ENCODE measurements at places on chromosomes 12 and 14.

- no peak for DNase-seq
Observed at GRCh38 chr12:49934505-49934904, 16.0 kb upstream of the AQP2 start.

- DNase-seq: no peak
Observed at GRCh38 chr12:126762150-126762549, 1504.8 kb upstream of the TMEM132C start.

DNA sequence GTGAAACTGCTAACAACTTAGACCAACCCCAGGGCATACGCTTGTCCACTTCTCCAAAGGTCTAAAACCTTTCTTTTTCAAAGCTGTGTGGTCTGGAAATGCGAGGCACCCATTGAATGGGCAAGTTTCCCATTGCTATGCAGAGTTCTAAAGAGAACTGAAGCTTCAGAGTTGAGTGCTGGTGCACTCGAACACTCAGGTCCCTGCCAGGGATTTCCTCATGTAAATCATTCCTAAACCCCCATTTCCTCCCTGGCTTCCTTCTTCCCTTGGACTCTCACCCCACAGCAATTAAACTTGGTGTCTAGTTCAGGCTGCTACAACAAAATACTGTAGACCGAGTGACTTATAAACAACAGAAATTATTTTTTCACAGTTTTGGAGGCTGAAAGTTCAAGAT lies 2.2 kb upstream of the PXN start:
- no peak for DNase-seq

DNA sequence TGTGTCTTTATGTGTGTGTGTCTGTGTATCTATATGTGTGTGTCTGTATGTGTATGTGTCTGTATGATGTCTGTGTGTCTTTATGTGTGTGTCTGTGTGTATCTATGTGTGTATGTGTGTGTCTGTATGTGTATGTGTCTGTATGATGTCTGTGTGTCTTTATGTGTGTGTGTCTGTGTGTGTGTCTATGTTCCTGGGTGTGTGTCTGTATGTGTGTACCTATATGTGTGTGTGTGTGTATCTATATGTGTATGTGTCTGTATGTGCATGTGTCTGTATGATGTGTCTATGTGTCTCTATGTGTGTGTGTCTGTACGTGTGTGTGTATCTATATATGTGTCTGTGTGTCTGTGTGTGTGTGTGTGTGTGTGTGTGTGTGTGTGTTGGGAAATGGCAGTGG lies 19.0 kb upstream of the CD9 start:
- no peak for DNase-seq

DNA sequence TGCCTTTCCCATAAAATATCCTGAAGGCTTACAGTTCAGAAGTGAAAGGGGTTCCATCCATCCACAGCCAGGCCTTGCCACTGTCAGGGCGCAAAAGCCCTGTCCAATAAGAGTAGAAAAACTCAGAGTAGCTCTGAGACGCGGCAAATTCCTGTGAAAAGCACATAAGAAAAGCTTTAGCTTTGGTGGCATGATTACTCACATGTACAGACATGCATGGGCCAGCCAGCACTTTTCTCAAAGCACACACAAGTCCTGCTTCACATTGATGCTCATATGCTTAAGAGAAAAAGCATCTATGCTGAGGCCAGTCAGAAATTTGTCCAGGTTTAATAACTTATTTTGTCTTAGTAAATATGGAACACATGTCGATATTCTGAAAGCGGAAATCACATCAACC lies 25.5 kb downstream of the CLEC1A start:
- no peak for DNase-seq

- DNase-seq: peak; percentile 65
Observed at GRCh38 chr12:48995086-48995879, 3.9 kb downstream of the DDN start.

- DNase-seq: no peak
Observed at GRCh38 chr14:64692189-64692985, 11.8 kb upstream of the PLEKHG3 start.

GRCh38 chr14:92780444-92781232 lies 13.5 kb upstream of the GOLGA5 start:
- no peak for DNase-seq

DNA sequence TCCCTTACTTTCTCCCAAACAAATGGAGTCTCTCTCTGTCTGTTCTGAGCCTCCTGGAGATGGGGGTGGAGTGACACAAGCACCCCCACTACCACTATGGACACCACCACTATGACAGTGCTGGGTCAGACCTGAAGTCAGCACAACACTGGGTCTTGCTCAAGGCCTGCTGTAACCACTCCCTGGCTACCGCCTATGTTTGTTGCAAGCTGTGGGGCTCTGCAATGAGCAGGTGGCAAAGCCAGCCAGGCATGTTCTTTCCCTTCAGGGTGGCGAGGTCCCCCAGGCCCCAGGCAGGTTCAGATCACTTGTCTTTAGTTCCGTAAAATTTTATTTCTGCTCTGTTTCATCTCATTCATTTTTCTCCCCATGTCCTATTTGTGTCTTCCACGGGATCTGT lies 349.8 kb downstream of the TMEM121 start:
- DNase-seq: no peak

GRCh38 chr12:121578230-121579189 lies 2.3 kb downstream of the KDM2B start:
- DNase-seq: no peak

DNA sequence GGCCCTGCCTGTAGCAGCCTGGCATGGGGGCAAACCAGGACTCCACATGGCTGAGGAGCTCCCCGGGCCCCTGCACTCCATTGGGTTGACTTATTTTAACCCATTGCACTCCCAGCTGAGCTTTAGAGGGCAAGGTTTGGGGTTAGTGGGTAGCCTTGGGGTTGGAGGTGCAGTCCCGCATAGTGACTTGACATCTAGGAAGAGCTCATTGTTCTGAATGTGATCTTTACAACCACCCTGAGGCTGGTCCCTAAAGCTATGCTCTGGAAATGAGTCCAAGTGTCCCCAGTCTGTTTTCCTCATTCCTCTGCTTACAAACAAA lies 36.4 kb downstream of the NFKBIA start:
- no peak for DNase-seq

- DNase-seq: no peak
Observed at GRCh38 chr14:104115691-104116287, 22.6 kb upstream of the KIF26A start.

- peak; percentile 1 for DNase-seq
Observed at GRCh38 chr14:58954901-58955861, 233.3 kb upstream of the DAAM1 start.

GRCh38 chr12:40351976-40352375 lies 127.2 kb downstream of the LRRK2 start:
- no peak for DNase-seq

DNA sequence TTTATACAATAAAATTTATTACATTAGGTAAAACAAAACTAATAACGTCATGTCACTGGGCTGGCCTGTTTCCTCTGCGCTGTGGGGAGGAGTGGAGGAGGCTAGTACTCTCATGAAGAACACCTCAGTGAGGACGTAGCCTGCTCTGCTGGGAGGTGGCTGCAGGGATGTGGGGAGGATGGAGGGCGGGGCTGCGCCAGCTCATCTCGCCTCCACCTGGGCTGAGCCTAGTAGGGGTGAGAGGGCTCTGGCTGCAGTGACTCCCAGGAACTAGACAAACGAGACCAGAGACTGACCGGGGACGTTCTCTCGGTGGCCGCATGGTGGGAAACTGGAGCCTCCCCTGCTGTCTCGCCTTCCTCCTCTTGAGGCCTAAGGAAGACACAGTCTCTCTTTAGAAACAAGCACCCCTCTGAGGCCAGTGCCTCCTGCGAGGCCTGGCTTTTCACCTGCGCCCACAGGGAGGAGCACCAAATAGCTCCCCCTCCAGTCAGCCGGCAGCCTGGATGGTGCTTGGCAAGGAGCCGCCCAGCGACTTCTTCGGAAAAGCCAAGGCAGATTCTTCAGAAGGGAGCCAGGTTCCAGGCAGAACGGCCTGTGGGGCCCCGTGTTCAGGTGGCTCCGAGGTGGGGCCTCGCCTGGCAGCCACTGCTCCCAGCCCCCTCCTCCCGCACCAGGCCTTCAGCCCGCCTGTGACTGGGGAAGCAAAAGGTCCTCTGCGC lies 62.4 kb downstream of the PLEKHG3 start:
- no peak for DNase-seq

- DNase-seq: no peak
Observed at GRCh38 chr14:67557118-67557517, 24.0 kb downstream of the PLEKHH1 start.

- DNase-seq: no peak
Observed at GRCh38 chr12:52614381-52615207, 3.8 kb downstream of the KRT73 start.

DNA sequence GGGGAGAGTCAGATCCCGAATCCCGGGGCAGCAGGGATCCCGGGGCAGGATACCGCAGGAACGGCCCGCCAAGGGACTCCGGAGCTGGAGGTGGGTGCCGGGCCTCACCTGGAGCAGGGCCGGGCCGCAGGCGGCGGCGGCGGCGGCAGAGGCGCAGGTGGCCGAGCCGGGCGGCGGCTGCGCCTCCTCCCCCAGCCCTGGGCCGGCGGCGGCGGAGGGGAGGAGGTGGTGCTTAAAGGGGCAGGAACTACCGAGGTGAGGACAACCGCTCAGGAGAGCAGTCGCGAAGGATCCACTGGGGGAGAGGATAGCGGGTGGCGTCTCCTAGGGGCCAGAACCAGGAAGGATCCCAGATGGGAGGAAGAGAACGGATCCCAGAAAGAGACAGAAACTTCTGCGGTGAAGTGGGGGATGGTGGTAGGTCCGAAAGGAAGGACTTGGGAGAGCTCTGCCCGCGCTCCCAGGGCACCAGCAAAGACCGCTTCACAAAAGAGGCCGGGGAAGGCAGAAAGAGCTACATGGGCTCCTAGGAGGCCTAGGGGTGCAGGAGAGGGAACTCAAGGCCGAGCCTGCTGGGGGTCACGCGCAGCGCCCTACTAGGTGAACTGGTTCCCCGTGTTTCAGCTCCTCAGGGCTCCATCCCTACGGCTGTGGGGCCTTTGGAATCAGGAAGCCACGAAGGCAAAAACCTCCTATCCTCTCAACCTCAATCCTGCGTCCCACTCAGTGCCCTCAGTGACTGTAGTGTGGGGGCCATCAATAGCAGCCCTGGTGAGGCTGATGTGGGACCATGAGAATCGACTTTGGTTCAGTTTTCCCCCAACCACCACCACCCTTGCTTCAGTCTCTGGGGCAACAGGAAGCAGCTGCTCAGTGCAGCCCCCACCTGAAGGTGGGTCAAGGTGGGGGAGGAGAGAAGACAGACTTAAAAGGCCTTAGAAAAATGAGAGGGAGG lies 5.0 kb upstream of the BAZ2A start:
- peak; percentile 93 for DNase-seq

- DNase-seq: peak; percentile 46
Observed at GRCh38 chr12:108641446-108642268, 8.0 kb upstream of the SELPLG start.

DNA sequence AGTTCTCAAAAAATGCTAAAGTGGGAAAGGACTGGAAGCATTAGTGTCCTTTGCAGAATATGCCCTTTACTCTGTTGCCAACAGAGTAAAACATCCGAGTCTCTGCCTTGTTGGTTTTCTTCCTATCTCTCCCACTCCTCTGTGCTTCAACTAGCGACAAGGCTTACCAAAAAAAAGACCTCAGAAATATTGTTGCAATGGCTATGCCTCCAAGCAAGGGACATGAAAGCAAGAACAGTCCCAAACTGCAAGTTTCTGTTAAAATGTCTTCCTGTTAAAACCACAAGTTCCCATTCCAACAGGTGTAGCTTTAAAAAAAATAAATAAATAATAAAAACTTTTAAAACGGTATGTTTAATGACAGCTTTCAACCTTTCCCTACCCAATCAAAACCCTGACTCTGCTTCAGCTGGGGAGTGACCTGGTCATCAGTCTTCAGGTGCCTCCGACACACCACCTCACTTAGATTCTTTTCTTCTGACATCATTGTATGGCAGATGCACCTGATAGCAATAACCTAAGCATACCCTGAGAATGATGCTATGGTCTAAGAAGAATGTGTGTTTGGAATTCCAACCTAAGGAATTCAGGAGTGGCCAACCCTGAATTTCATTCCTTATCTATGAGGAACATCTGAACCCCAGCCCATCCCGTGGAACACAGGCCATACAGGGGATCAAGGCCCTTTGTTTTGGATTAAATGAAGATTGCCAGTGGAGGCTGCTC lies 81.0 kb downstream of the RPS29 start:
- DNase-seq: no peak

DNA sequence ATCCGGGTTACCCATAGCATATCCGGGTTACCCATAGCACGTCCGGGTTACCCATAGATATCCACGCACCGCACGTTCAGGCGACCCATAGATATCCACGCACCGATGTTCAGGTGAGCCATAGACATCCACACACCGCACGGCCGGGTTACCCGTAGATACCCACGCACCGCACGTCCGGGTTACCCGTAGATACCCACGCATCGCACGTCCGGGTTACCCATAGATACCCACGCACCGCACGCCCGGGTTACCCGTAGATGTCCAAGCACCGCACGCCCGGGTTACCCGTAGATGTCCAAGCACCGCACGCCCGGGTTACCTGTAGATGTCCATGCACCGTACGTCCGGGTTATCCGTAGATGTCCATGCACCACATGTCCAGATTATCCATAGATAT lies 60.3 kb upstream of the SYT1 start:
- no peak for DNase-seq

DNA sequence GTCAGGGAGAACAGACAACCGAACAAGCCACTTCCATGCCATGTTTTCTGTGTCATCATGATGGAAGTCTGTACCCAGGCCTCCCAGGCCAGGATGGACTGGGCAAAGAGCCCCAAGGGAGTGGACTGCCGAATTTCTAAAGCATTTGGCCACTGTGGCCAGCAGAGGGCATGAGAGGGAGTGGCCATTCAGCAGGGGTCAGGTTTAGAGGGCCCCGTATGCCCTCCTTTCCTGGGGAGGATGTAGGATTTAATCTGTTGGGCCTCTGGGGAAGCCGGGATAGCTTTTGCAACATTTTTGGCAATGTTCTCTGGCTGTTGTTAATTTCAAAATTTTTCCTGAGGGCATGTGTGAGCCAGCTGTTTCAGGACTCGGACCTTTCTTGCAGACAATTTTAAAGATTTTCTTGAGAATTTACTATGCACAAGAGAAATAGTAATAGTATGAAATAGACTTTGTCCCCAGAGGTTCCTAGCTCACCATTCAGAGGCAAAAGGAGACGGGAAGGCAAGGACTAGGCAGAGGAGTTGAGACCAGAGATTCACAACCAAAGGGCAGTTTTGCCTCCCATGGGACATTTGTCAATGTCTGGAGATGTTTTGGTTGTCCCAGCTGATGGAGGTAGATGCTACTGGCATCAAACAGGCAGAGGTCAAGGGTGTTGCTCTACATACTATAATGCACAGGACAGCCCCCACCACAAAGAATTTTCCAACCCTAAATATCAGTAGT lies 18.0 kb downstream of the ACACB start:
- peak; percentile 25 for DNase-seq

- no peak for DNase-seq
Observed at GRCh38 chr12:101040936-101041335, 169.1 kb downstream of the SLC5A8 start.

GRCh38 chr14:92392711-92393110 lies 69.7 kb downstream of the SLC24A4 start:
- DNase-seq: peak; percentile 1

- no peak for DNase-seq
Observed at GRCh38 chr14:59195912-59196311, 7.4 kb downstream of the DAAM1 start.
